ENCODE measurements at places on chromosomes 3 and 15.

- no peak for DNase-seq
These were observed 665.6 kb upstream of the NECTIN3 start for GRCh38 chr3:110405830-110406585.

DNA sequence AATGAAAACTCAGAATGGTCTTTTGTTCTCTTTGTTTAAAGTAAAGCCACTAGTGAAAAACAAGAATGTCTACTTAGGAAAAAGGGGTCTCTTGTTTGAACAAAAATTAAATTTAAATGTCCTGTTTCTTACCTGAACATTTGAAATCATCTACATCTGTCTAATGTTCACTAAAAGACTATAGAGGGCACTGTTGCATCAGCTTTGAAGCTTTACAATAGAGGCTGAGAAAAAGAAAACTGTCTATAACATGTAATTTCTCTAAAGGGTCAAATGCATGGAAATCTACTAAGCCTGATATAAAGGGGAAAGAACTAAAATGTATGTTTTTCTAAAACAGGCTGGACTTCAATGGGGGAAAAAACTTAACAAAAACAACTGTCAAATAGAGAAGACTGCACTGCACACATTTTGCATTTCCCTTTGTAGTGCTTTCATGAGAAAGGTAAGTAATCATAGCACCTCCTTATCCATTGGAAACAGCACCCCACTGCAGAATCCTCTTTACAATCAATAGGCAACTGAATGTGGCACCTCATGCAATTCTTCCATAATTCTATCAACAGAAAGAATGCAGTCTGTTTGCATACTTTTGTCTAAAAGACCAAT, 26.3 kb downstream of the DPH6 start:
- DNase-seq, result peak; percentile 67

GRCh38 chr3:193791041-193792032, 198.3 kb downstream of the OPA1 start:
- no peak for DNase-seq

DNA sequence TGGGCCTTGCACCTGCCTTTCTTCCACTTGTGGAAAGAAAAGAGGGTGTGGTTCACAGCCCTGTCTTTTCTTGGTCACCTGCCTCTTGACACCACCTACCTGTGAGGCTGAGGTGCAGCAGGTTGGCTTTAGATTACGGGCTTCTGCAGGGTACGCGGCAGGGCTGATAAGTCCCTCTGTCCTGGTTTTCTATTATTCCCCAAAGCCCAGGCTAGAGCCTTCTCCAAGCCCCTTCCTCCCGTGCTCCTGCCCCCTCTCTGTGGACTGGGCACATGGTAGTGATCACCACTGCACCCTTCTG, 44.8 kb upstream of the HACD2 start:
- no peak for DNase-seq

GRCh38 chr3:38648659-38649499, 608 bp downstream of the SCN5A start:
- no peak for DNase-seq

GRCh38 chr15:69668039-69668705, 215.6 kb downstream of the RPLP1 start:
- DNase-seq, result no peak

DNA sequence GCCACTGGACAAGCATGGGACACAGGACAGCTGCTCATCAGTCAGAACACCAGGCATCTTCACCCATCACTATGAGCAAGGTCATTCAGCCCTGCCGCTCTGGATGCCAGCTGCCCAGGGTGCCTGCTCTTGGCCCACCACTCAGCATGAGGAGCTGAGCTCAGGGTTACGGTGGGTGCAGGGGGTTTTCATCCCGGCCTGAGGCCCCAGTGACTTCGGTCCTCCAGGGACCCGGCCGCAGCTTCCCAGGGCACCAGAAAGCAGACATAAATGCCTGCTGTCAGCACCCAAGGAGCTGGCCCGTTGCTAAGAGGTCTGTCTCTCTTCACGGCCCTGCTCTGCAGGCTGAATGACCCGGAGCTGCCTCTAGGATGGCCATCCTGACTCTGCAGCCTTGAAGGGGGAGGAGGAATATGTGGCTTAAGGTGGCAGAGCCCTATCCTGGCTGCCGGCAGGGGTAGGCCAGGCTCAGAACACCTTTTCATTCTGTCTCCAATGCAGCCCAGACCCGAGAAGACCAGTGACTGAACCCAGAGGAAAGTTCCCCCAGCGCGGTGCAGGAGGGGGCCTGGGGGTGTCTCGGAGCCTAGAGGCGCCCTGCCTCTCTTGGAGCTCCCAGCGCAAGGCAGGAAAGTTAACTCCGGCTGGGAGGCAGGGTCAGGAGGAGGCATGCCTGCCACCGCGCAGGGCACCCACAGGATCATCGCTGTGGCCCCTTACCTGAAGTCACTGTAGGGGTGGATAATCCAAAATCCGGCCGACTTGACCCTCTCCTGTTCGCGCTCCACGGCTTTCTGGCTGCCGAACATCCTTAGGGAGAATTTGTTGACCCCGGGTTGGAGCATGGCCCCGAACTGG, 1.8 kb downstream of the HCN4 start:
- no peak for DNase-seq

- no peak for DNase-seq
These were observed 84.1 kb upstream of the KLHL25 start for GRCh38 chr15:85878828-85879225.

GRCh38 chr15:79615754-79616153, 183.6 kb downstream of the MINAR1 start:
- DNase-seq, result no peak

DNA sequence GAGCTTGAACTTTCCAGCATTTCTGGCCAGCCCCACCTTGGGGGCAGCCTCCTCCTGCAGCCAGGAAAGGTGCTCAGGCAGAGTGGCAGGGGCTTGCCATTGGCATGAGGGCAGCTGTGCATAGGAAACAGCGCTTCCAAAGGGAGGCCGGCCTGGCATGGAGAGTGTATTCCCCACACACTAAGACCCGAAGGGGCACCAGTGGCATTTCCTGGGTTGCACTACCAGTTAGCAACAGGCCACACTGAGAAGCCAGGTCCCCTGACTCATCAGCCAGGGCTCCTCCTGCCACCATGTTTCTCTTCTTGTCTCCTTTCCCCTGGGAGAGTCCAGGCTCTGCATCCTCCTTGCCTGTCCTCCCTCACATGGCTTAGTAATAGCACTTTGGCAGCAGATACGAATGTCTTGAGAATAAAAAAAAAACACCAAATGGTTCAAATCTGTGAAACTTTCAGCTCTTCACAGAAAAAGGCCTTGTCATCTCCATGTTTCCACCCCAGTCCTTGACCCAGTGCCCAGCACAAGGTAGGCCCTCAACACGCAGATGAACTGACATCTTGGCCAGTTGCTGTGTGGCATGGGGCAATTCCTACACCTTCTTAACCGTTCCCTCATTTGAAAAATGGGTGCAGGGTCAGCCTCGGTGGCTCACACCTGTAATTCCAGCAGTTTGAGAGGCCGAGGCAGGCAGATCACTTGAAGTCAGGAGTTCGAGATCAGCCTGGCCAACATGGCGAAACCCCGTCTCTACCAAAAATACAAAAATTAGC, 180.4 kb downstream of the SMAD6 start:
- DNase-seq, result no peak

DNA sequence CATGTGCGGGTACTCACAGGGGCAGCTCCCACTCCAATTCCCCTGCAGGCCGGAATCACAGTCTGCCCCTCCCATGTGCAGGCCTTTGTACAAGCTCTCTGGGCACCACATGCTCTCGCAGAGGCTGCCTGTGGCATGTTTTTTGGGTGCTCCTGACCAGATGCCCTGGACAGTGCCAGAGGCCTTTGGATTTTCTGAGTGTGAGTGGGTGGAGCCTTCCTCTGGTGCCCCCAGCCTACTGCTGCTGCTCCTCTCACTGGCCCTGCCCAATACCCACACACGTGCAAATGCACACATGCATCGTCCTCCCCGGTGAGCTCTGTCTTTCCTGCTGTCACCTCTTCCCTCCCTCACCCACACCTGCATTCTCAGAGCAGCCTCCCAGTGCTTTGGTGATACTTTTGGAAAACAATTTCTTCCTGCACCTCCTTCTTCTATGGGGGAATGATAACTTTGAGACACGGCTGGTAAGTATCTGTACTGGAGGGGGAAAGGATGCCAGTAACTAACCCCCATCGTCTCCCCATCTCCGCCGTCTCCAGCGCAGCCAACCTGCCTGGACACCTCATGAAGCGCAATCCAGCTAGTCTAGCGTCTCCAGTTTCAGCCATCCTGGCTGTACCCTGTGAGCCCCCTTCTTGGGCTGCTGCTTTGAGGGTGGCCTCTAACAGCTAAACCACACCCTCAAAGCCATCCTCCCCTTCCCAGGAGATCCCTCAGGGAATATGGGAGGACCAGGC, 229.4 kb upstream of the TOPAZ1 start:
- DNase-seq, result no peak

GRCh38 chr3:177906126-177906511, 630.1 kb upstream of the KCNMB2 start:
- DNase-seq, result no peak

DNA sequence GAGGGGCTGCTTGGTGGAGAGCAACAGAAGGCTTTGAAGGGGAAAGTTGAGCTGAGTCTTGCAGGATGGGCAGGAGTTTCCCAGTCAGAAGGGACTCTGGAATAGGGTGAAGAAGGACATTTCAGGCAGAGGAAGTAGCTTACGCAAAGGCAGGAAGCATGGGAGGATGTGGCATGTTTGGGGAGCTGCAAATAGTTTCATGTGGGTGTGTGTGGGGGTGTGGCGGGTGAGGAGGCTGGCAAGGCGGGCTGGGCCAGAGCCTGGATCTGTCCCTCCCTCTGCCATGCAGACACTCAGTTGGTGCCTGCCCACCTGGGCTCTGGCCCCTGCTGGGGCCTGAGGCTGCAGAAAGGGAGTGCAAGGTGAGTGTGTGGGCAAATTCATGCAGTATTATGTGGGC, 10.4 kb downstream of the TEX264 start:
- no peak for DNase-seq

DNA sequence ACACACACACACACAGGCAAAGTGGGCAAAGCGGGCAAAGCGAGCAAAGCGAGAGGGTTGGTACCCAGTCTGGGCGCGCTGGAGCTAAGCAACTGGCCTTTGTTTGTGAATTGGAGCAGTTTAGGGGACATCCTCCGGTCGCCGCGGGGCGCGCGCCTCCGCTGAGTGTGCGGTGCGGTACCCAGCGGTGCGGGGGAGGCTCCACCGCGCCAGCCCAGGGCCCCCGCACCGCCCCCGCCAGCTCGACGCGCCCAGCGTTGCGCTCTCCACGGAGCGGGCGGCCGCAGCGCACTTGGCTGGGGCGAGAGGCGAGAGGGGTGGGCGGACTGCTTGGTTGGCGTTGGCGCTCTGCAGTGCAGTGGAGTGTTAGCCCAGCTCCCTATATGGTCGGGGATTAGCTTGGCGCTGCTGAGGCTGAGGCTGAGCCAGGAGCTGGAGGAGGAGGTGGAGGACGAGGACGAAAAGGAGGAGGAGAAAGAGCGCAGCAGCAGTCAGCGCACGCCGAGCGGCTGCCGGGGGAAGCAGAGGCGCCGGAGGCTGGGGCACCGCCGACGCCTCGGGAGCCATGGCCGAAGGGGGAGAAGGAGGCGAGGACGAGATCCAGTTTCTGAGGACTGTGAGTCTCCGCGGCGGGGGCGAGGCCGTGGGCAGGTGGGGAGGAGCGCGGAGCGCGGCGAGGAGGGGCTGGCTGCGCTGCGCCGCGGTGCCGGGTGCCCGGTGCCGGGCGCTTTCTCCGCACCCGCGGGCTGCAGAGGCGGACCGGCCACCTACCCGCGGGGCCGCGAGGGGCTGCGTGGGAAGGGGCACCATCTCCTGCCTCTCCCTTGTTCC, at the start of gene RYR3:
Gene RYR3 (plus strand): TSS at position 487 of the 831 bp plus-strand sequence. CDS start 79 bp downstream, at position 566.
- no peak for DNase-seq

GRCh38 chr3:168473334-168473890, 377.7 kb upstream of the GOLIM4 start:
- DNase-seq, result no peak

DNA sequence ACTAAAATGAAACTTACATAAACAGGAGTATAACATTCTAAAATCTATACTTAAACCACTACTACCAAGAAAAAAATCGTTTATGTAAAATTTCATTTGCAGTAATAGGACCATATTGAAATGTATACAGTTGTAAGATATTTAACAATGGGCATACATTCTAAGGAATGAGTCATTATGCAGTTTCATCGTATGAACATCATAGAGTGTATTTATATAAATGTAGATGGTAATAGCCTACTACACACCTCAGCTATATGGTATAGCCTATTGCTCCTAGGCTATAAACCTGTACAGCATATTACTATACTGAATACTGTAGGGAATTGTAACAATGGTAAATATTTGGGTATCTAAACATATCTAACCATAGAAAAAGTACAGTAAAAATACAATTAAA, 79.5 kb downstream of the DPH6 start:
- no peak for DNase-seq

GRCh38 chr3:30188713-30189112, 417.7 kb upstream of the TGFBR2 start:
- DNase-seq, result no peak

GRCh38 chr15:65395567-65396202, 17.9 kb upstream of the IGDCC3 start:
- DNase-seq, result no peak

GRCh38 chr15:78369161-78369560, 29.0 kb downstream of the CRABP1 start:
- DNase-seq, result no peak

DNA sequence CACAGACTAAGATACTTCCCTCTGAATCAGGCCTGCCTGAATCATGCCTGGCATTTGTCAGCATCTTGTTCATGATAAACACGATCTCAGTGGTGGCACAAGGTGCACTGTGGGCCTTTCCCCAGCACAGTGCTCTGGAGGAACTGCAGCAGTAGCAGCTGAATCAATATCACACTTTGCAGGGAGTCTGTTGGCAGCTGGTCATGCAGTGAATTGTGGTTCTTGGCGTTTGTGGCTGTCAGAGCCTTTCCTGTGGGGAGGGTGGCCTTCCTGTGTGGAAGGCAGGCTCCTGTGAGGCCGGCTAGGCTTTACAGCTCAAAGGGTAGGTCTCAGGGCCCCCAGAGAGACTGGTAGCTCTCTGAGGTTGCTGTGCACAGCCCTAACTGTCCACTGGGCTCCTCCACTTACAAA, 54.4 kb upstream of the TLE3 start:
- DNase-seq, result no peak

- no peak for DNase-seq
These were observed 271.4 kb downstream of the MBNL1 start for GRCh38 chr3:152540120-152540519.

- DNase-seq, result no peak
These were observed 213.7 kb downstream of the PDCD6IP start for GRCh38 chr3:34012102-34012461.

DNA sequence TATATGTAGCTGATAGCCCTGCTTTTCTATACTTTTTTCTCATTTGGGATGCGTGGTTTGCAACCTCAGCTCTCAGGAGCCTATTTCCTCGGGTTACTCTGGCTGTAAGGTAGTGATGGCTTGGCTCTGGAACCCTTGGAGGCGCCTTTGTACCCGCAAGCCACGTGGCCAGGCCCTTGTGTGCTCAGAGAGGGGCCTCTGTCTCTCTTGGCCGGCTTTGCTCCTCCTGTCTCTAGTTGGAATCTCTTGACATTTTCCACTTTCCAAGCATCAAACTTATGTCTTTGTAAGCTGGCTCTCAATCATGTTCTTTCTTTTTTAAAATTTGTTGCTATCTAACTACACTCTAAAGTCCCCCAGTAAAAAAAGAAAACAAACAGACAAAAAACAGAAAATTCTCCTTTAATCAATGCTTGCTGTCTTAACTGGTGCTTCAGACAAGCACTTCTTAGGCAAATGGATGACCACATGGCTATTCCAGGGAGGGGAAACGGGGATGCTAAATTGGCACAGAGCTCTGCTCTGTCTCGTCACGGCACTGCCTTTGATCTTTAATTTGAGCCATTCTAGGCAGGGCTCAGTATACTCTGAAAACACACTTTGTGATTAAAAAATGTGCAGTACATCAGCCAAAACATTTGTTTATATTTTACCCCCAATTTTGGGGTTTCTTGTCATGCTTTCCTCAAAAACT, 180.4 kb upstream of the NR2E3 start:
- no peak for DNase-seq

All from hematopoietic multipotent progenitor cell treated with erythropoietin and hydrocortisone succinate and interleukin-3 and kit ligand, for 17 days (in vitro differentiated cells).